Fibroblast of the aortic adventitia (primary cell): ENCODE measurements at places on chromosomes 11 and 22. TPM values are rescaled to one million over a fixed set of nuclear protein-coding genes. Genes with fewer than 3 reads are reported as not detected.

Gene ART5
- 0.81 and 3.4 TPM in 2 replicates for total RNA-seq

Gene FOLR2
- not detected in 2 replicates for total RNA-seq

Gene SMDT1
- total RNA-seq, result 8.0 and 10.2 TPM in 2 replicates

Gene MCM5
- 3.4 and 76.9 TPM in 2 replicates for total RNA-seq

Gene OR52I1
- not detected in 2 replicates for total RNA-seq
